Fibroblast of the conjunctiva (primary cell): ENCODE measurements at places on chromosomes 2 and 18.

DNA sequence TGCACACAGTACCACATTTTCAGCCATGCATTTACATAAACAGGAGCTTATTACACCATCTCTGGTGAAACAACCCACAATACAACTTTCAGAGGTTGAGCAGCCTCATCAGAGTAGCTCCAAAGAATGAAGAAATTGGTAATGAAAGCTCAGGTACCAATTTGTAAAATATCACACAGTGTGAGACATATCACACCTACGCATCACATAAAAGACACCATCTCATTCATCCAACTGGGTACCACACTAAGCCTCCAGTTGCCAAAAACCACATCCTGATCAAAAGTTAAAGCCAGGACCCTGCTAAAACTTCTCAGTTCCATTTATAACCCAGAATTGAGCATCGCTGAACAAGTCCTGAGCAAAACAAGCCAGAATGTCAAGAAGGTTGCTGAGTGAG, 4.6 kb downstream of the TMEM163 start:
- no peak for DNase-seq

- DNase-seq, result no peak
These were observed 38.0 kb downstream of the MFSD6 start for GRCh38 chr2:190446193-190446592.

- DNase-seq, result no peak
These were observed 153.6 kb downstream of the UPP2 start for GRCh38 chr2:158255257-158255656.

DNA sequence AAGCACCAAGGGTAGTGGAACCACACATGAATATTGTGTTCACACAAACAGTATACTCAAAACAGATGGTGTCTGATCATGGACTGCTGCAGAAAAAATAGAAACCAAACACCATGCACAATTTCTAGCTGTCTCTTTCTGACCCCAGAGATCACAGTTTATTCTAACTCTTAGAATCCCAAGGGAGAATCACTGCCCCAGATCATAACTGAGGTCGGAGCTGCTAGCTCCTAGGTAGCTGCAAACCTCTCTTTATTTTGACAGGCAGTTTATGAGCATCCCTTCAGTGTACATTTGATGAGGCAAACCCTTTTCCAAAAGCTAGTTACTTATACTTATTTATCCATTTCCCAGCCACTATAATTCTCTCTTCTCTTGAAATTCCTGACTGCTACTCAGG, 439.1 kb upstream of the HNMT start:
- DNase-seq, result no peak

DNA sequence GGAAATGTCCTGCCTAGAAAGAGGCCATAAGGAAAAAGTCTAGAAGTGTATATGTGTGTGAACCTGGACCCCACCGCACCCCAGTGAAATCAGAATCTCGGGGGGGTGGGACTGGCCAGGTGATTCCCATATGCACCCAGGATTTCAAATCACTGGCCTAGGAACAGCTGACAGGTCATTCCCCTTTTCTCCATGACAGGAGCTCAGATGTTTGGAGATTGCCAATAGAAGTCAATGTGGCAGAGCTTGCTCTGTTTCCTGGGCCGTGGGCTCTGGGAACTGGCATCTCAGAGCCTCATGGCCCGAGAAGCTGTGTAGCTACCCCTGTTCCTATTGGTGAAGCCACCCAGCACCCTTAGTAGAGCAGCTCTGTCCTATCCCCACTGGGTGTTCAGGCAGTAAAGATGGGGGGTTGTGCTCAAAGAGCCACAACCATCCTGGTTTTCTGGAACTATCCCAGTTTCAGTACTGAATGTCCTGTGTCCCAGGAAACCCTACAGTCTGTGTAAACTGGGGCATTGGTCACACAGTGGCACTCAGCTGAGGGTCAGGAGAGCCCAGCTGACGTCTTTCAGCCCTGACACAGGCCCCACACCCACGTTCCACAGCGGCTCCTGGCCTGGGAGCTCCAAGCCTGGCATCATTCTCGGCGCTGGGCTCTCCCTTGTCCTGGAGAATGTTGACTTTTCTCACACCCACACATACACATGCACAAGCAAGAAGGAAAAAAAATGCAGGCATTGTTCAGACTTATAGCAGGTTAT, 18.9 kb downstream of the GNLY start:
- no peak for DNase-seq

DNA sequence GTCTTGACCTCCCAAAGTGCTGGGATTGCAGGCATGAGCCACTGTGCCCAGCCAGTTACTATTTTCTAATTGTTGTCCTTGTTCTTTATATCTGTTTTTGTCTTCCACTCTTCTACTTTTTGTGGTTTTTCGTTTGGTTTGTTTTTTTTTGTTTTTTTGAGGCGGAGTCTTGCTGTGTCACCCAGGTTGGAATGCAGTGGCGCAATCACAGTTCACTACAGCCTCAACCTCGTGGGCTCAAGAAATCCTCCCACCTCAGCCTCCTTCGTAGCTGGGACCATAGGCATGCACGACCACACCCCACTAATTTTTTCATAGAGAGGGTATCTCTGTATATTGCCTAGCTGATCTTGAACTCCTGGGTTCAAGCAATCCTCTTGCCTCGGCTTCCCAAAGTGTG, 100.7 kb downstream of the EHBP1 start:
- DNase-seq, result no peak

GRCh38 chr2:155653176-155653575, 679.3 kb downstream of the NR4A2 start:
- DNase-seq, result no peak

- no peak for DNase-seq
These were observed 544.2 kb downstream of the SATB2 start for GRCh38 chr2:198913394-198914152.

GRCh38 chr2:48279344-48280090, 250.4 kb upstream of the STON1 start:
- no peak for DNase-seq

DNA sequence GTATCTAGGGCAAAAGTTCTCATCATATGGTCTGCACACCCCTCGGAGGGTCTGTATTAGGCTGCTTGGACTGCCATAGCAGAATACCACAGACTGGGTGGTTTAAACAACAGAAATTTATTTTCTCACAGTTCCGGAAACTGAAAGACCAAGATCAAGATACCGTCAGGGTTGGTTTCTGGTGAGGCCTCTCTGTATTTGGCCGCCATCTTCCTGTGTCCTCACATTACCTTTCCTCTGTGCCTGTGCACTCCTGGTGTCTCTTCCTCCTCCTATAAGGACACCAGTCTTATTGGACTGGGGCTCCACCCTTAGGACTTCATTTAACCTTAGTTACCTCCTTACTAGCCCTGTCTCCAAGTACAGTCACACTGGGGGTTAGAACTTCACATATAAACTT, 132.5 kb downstream of the NCOA1 start:
- DNase-seq, result no peak

DNA sequence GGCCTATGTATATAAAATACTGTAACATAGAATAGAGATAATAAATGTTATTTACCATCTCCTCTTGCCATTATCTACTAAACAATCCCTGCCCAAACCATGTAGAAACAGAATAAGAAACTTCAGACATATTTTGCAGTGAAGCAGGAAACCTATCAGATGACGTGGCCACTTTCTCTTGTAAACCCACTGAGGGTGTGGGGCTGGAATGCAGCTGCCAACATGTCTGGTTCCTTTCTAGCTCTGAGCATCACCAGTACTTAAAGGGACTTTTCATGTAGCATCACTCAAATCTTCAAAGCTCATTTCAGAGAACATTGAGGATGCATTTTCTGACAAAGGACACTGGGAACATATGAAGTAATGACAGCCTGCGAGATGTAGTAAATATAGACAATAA, 251.8 kb downstream of the LPIN1 start:
- no peak for DNase-seq

GRCh38 chr2:40668425-40668824, 216.5 kb upstream of the SLC8A1 start:
- peak; percentile 55 for DNase-seq

DNA sequence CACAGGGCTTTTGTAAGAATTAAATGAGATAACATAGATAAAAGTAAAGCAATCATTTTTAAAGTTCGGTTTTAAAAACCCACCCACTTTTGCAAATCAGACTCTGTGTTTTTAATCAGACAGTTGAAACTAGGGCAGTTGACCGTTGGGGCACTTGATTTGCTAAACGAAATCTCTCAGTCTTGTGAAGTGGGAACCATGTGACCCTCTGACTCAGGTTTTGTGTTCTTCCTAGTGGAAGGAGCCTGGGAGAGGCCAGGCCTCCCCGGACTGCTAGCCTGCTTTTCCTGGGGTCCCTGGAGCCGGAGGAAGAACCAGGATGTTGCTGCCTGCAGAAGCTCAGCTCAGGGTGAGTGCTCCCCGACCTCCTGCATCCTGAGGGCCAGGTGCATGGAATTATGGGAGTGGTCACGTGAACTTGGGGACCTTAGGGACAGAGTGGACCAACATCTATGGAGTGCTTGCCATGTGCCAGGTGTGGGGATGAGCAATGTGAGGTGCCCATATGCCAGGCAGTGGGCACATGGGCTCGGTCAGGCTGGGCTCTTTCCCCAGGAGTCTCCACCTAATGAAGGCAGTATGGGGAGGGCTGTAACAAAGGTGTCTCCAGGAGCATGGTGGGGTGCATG, 3.9 kb downstream of the C2orf72 start:
- no peak for DNase-seq

- DNase-seq, result no peak
These were observed 32.9 kb upstream of the PDCL3 start for GRCh38 chr2:100529900-100530299.

GRCh38 chr2:66566726-66567399, 131.9 kb downstream of the MEIS1 start:
- no peak for DNase-seq

DNA sequence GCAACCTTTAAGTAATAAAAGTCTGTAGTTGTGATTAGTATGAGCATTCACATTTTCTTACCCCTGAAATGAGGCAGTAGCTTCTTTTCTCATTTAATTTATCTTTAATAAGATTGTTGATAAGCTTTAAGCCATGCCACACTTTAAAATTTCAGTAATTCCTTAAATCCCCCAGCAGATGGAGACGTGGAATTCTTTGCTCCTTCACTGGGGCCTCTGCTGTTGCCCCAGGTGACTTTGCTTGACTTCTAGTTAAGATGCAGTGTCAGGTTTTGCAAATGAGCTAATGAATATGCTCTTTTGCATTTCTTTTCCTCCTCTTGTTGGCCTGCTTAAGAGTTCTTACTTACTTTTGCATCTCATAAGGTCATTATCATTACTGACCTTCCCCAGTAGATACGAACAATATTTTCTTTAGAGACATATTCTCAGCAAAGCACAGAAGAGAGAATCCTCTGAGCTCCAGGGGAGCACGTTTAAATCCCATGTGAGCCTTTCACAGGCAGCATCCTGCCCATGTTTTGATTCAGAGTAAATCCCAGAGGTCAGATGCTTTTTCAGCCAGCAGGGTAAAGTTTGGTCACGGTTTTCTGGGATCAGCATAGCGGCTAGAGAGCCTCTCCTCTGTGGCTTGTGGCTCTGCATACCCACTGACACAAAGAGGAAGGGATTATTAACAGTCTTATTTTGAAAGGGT, 222.9 kb downstream of the PTPRM start:
- peak; percentile 17 for DNase-seq

GRCh38 chr2:151881342-151881741, 53.1 kb upstream of the ARL5A start:
- DNase-seq, result no peak

DNA sequence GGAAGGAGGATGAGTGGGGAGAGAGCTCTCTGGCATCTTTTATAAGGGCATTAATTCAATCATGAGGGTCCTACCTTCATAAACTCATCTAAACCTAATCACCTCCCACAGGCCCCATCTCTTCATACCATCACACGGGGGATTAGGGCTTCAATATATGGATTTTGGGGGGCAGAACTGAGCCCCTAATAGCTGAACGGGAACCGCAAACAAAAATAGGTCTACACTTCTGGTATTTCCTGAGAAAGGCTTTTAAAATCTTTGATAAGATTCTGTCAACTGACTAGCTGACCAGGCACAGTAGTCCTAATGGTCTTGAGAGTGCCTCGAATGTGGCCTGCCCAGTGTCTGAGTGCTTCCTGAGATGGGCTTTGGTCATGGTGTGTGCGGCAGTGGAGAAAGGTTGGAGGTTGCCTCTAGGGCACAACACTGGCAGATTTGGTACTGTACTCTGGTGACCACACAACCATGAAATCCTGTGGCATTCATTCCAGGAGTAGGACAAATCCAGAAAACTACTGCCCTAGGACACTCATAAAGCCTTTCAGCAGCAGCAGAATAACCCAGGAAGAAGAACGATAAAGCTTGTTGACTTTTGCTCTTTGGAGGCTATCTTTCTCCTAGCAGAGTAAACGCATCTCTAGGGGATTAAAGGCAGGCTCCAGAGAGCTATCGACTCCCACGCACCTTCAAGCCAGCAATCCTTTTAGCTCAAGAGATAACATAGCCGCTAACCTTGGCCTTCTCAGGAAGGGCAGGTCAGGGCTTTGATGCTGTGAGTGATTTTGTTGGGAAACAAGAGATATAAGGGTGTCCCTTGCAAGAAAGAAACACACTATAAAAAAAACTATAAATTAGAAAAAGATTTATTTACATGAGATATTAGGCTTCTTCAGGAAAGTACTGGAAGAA, 12.3 kb upstream of the APOB start:
- no peak for DNase-seq

- DNase-seq, result no peak
These were observed at the start of gene CTAGE1 for GRCh38 chr18:22417496-22418188. CTAGE1 (minus strand) TSS chr18:22417915; CDS start chr18:22417811, 104 bp downstream.

DNA sequence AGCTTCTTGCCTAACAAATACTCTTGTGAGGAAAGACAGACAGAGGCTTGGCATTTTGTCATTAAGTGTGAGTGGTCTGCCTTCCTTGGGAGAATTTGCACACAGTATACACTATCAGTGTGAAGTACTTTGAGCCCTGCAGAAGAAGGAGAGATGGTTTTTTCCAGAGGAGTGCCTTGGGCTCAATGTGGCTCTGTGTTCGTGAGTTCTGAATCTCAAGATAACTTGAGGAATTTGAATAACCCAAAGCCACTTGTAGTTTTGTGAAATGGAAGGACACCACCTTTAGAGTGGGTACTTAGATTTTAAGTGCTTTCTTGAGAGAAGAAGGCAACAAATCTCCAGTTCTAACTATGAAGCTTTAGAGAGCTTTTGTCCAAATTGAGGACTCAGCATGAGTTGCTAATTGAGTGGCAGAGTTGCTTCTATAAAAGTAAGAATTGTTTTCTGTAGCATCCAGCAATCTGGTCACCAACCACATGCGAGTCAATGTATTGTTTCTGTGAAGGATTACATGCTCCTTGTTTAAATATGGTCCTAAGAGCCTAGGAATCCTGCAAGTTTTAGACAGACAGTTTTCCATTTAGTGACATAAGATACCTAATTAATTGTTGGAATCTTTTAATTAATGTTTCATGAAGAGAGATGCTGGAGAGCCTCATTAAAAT, 68.3 kb downstream of the BABAM2 start:
- DNase-seq, result no peak

DNA sequence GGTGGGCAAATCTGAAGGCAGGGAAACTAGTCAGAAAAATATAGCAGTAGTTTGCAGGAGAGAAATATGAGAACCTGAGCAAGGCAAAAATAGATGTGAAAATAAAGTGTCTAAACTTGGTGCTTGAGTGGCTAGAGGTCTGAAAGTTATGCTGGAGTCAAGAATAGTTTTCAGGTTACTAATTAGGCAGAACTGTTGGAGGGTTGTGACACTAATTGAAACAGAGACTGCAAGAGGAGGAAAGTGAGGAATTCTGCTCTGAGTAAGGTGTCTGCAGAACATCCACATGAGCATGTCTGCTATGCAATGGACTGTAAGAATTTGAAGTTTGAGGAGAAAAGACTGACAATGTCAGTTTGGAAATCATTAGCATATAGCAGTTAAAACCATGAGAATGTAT, 444.0 kb upstream of the LRRTM1 start:
- no peak for DNase-seq

GRCh38 chr2:15224641-15225040, 336.5 kb downstream of the NBAS start:
- DNase-seq, result no peak

GRCh38 chr2:54949431-54949830, 100.8 kb downstream of the RTN4 start:
- no peak for DNase-seq
